ENCODE measurements at places on chromosomes 5 and 9. TPM values are rescaled to one million over a fixed set of nuclear protein-coding genes. Genes with fewer than 3 reads are reported as not detected.

GRCh38 chr5:134046330-134046729 lies 41.6 kb upstream of the VDAC1 start:
- DNase-seq, result no peak

The SNCB gene
- total RNA-seq, result 0.39 TPM

The SWI5 gene
- 13.9 TPM for total RNA-seq

The SLC1A3 gene
- total RNA-seq, result 61.1 TPM

DNA sequence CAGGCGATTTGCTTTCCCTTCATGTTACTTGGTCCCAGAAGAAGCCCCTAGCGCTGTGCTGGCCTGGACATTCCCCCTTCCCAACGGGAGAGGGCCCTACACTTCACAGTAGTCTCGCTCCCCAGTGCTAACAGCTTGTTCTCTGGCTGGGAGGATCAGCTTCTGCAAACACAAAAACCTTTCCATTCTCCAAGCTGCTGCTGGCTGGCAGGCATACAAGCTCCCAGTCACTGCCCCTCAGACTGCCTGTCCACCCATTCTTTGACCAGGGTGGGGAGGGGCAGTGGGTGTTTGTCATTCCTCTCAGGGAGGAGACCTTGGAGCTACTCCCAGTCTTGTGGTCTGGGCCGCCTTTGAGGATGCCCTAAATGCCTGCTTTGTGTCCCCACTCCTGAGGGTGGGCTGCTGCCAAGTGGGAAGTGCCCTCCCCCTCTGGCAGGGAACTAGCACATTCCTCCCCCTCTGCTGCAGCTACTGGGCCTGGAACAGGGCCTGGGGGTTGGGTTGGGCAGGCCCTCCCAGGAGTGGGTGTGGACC lies 20.8 kb downstream of the ENHO start:
- DNase-seq, result peak; percentile 65

DNA sequence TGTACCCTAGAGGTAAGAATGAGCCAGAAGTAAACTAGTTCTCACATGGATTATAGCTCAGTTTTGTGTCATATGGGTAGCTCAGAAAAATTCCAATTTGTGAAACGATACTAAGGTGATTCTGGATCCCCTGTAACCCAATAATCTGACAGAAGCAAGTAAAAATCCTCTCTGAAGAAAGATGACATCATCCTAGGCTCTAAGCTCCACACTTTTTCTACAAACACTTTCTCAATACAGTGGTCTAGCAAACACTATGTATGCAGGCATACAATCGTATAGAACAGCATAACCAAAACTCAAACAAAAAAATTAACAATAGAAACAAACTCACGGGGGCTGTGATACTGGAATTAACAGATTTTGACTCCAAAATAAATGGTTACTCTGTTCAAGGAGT lies 26.7 kb upstream of the ZNF169 start:
- no peak for DNase-seq

The DAB2 gene
- total RNA-seq, result 103 TPM

GRCh38 chr9:135273008-135273407 lies 185.5 kb downstream of the OLFM1 start:
- no peak for DNase-seq

The PCDHGB5 gene
- 8.0 TPM for total RNA-seq

DNA sequence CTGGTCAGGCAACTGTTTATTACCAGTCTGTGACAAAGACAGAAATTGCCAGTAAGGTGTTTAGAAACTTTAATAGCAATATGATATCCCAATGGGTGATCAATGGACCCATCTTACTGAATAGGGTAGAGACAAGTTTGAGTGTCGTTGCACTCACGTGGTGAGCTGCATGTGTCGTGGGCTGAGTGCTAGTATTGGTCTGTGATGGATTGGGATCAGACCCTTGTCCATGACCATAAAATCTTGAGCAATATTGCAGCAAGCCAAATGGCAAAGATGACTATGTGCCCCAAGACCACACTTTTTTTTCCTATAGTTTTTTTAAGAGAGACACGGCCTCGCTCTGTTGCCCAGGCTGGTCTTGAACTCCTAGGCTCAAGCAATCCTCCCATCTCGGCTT lies 114.5 kb downstream of the PALM2AKAP2 start:
- no peak for DNase-seq

The PRUNE2 gene
- total RNA-seq, result 13.6 TPM

DNA sequence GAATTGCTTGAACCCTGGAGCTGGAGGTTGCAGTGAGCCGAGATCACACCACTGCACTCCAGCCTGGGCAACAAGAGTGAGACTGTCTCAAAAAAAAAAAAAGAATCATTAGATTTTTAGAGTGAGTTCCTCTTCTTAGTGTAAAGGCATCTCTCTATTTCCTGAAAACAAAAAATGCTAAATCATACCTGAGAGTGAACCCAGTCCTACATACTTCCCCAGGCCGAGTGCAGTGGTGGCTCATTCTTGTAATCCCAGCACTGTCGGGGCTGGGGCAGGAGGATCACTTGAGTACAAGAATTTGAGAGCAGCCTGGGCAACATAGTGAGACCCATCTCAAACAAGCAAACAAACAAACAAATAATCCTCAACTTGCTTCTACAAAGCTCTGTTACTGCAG lies 38.2 kb upstream of the LPAR1 start:
- DNase-seq, result no peak

DNA sequence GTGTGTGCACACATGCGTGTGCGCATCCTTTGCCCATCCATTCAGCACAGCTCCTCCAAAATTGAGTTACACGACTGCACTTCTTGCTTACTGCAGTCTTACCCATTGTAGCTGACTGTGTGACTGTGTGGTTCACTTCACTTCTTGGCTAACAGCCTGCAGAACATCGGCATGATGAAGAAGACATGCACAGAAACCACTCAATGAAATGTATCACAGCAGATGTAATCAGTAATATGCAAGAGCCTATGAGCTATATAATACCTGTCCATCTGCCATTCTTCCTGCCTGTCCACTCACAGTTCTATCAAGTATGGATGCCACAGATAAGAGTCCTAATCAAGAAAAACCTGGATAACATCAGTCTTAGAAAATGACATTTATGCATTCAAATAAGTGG lies 83.9 kb downstream of the TRPM3 start:
- no peak for DNase-seq

The DPH7 gene
- total RNA-seq, result 25.1 TPM

Measured in skin of body (tissue), 3 donors.